Substantia nigra (tissue), 51 donors: ENCODE measurements at places on chromosomes 1 and 21.

- no peak for DNase-seq
Measured at GRCh38 chr1:230308039-230308438, 118.1 kb downstream of the PGBD5 start.

GRCh38 chr1:21616372-21616771 is 52.8 kb downstream of the RAP1GAP start:
- no peak for DNase-seq

- no peak for DNase-seq
Measured at GRCh38 chr21:28309596-28309995, 683.1 kb downstream of the LTN1 start.

DNA sequence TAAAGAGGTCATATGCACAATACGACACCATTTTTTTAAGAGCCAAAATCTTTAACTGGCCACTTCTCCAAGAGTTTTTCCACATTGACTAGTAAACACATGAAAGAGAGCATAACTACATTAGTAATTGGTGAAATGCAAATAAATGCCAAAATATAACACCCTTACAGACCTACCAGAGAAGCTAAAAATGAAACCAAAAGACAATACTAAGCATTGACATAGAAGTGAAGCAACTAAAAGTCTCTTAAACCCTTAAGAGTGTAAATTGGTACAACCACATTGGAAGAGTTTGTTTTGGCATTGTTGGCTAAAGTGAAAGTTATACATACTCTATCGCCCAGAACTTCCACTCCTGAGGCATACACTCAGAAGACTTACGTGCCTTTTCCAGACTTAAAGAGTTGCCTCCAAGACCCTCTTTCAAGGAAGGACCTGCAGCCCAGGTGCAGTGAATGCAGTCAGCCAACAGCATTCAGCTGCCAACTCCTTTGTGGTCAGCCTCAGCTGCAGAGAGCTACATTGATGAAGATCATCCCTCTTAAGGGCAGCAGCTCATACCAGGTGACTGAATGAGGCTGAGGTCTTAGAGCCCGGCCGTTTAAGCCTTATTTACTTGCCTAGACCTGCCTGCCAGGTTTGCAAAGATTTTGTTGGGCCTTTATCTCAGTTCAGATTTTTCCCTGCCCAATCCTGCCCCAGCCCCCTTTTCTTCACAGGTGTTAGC is 839.1 kb upstream of the ADGRL2 start:
- DNase-seq = no peak

- no peak for DNase-seq
Measured at GRCh38 chr1:203338335-203339036, 12.4 kb downstream of the FMOD start.

DNA sequence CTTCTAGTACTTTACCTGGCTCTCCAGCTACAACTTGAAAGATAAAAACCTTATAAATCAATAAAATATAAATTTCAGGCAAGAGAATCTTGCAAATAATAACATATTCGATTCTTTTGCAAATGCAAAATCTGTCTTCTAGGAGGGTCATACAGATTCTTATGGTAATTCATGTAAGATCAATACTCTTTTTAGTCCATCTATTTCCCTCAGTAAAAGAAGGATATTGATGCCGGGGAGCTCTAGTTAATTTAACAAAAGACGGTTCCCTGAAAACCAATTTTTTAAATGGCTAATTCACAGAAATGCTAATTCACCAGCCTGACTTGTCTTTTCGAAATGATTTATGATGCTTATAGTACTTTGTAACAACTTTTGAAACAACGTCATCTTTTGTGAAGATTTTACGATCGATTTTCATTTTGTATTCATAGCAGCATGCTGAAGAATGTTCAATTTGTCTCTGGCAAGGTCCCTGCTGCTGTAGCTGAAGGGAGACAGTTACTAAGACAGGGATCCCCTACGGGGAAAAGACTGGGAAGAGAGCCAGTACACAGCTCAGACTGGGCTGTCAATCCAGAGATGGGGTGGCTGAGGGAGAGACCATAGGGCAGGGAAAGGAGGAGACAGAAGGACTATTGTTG is 90.6 kb upstream of the SPAG17 start:
- peak; percentile 16 for DNase-seq

GRCh38 chr21:45632637-45633251 is 10.8 kb upstream of the PCBP3 start:
- no peak for DNase-seq

DNA sequence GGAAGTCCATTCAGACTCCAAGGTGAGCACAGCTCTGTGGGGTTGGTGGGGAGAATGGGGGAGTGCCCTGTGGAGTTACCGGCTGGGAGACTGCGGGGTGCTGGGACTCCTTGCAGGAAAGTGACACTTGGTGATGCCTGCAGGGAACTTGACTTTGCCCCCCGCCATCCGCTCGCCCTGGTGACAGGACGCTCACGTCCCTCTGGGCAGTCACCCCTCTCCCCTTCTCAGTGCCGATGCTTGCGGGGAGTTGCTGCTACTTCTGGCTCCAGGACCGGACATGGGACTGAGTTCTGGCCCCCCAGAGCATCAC is 209.5 kb upstream of the C1orf174 start:
- no peak for DNase-seq

GRCh38 chr1:2233468-2233867 is 5.3 kb downstream of the SKI start:
- DNase-seq = no peak

DNA sequence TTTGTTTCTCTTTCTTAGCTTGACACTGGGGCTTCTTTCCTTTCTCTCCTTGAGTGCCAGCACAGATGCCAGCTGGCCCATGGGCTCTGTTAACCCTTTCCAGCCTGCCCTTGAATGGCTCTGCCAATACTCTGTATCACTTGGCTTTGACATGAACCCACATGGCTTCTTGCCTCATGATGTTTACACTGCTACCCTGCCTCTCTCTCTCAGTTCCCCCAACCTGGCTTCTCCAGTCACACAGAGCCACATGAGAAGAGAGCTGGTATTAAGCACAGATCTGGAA is 262.4 kb downstream of the OMA1 start:
- no peak for DNase-seq

GRCh38 chr1:199913318-199913717 is 114.2 kb upstream of the NR5A2 start:
- DNase-seq = no peak

GRCh38 chr1:219467524-219467923 is 145.4 kb downstream of the ZC3H11B start:
- no peak for DNase-seq

DNA sequence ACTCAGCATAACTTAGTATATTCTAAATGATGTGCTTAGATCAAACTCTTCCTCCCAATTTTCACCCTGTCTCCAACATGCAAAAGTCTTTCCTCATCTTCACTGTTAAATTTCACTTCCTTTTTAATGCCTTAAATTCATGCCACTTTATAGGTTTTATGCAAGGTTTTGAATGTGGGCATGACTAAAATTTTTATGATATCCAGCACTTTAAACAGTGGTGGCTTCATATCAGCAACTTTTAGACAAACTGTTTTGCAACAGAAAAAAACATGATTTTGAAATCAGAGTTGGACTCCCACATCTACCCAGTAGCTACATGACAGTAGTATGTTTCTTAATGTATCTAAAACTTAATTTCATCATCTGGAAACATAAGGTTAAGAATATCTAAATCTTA is 84.7 kb upstream of the ZP4 start:
- DNase-seq = no peak

DNA sequence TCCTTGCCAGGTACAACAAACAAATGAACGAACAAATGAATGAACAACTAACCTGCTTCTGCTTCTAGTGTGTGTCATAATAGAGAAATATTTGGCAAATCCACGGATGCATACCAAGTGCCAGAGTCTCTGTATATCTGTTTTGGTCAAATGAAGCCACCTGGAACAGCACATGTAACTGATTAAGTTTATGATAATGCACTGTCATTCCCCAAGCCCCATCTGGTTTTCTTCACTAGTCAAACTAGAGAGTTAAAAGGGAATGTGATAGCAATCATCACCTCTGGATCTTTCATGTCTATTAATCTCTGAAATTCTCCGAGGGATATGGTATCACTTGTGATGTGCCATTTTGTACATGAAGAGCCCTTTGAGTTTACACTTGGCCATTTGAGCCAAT is 21.0 kb upstream of the SCAF4 start:
- no peak for DNase-seq

GRCh38 chr1:100076744-100077143 is 56.0 kb downstream of the SASS6 start:
- no peak for DNase-seq

GRCh38 chr1:19926296-19927129 is 3.1 kb upstream of the PLA2G2E start:
- no peak for DNase-seq

DNA sequence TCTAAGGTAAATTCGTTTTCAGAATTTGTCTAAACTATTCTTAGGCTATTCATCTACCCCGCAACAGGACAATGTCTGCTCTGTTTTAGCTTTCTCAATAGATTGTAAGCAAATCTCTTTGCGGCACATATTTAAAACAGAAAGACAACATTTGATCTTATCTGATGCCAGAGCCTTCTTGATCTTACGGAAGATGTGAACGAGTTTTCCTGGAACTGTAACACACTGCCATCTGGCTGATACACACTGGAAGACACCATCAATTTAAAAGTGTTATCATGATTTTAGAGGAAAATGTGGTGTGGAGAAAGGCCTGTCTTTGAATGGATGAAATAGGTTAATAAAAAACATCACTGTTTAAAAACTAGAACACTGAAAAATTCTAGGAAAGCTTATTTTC is 36.1 kb downstream of the COA6 start:
- no peak for DNase-seq

- DNase-seq = no peak
Measured at GRCh38 chr21:38645282-38645681, 147.0 kb upstream of the ERG start.

GRCh38 chr1:67773462-67773861 is 59.8 kb downstream of the GNG12 start:
- DNase-seq = no peak

- DNase-seq = peak; percentile 4
Measured at GRCh38 chr1:57423656-57424211, at the start of gene DAB1. Gene DAB1, minus strand, starts transcription at chr1:57424060. Its CDS starts 133,030 bp downstream, at chr1:57291030.

DNA sequence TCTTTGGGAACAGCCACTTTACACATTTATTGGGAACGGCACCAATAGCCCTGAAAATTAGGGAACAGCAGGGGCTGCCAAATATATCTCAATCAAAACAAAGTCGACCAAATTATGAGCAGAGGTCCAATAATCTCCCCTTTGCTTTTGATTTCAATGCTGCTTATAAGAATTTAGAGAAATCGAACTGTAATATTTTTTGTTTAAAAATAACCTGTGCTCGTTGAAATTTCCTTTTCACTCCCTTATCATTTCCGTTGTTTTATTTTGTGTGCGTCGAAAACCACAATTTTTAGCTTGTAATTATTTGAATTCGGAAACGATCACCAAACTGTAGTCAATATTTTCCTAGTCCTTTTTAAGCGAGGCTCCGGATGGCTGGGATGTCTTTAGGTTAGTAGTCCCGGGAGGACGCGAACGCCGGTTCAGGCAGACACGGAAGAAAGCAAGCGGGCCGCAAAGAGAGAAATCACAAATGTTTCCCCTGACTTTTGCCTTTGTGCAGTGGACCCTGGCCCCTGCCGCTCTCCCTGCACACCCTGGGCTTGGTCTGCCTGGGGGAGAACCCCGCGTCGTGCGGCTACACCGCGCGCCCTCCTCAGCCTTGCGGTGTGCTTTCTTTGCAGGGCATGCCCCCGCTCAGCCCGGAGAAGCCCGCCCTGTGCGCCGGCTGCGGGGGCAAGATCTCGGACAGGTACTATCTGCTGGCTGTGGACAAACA is 2.3 kb downstream of the LHX9 start:
- DNase-seq = no peak

- no peak for DNase-seq
Measured at GRCh38 chr1:114669562-114670082, at the start of gene DENND2C. Gene DENND2C, minus strand, starts transcription at chr1:114670049. Its CDS starts 44,065 bp downstream, at chr1:114625984.

DNA sequence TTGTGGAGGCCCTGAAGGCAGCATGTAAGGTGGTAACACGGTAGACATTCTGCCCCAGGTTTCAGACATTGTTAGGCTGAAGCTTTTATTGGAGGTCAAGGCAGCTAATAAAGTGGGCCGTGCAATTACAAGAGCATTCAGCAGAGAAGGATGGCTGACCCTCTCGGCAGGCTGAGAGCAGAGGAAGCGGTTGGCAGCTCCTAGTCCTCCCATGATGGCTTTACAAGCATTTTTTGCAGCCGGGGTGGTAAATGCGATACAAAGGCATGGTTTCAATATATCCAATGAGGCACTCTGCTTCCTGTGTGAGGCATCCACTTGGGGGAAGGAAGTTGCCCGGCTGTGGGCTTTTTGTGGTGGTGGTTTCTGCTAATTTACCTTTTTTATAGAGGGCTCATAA is 14.6 kb downstream of the KIF26B start:
- no peak for DNase-seq

GRCh38 chr1:85801520-85801919 is 93.3 kb upstream of the ZNHIT6 start:
- no peak for DNase-seq

GRCh38 chr1:236041631-236042618 is 23.0 kb downstream of the NID1 start:
- no peak for DNase-seq

DNA sequence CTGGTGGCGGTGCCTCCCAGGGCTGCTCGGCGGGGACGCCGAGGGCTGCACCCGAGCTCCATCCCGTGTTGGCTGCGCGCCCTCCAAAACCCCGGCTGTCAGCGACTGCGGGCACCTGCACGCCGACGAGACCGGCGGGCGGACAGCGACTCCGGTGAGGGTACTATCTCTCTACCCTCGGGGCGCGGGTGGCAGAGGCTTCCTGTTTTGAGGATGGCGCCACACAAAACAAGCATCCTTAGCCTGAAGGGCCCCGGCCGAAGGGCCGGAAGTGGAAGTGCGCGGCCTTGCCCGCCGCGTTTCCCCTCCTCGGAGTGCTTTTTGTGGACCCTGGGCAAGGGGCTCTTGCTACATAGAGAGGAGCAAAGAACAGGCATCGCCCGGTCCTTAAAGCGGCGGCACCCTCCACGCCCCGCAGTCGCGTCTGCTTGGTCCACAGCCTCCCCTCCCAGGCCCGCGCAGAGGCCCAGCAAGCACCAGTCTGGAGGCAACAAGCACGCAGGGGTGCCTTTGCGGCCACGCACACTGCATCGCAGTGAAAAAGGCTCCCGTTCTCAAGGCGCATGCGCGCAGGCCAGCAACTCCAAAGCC is 561 bp upstream of the COQ8A start:
- peak; percentile 80 for DNase-seq

DNA sequence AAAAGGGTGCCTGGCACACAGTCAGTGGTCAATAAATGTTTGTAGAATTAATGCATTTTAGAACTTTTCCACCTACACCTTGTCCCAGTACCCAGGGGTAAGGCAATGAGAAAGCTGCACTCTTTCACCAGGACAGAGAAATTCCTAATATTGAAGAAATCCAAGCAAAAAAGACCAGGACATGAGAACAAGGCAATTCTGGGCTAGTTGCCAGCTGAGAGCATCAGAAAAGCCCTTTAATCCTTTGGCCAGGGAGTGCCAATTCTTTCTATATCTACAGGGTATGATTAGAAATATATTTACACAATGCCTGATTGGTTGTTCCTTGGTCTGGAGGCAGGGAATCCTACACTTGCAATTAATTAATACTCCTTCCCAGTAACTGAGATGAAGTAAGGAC is 492.4 kb upstream of the NFIA start:
- no peak for DNase-seq
